ENCODE measurements at places on chromosomes 7 and 10.

DNA sequence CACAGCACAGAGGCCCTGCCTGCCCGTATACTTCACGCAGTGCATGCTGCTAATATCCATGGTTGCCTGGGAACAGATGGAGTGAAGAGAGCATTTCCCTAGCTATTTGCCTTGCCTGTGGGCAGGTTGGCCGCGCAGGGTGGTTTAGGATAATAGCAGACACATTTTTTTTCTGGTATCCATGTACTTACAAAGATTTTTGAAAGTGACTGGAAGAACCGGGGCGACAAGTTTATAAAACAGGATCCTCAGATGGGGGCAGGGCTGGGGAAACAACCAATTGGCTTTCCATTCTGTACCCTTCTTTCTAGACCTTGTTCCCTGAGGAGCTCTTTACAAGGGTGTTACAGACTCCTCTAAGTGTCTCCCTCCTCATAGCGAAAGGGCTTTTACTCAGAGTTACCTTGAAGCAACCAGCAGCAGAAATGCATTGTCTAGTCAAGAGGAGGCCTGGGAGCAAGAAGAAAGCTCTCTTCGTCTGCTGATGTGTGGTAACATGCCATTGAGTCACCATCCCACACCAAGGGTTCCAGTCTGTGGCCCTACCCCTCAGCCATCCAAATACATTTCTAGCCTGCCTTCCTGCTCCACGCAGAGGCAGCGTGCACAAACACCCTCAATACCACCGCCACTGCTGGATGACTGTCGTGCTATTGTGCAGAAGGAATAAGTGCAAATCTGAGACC, 31.5 kb downstream of the MTURN start:
- no peak for ATAC-seq

DNA sequence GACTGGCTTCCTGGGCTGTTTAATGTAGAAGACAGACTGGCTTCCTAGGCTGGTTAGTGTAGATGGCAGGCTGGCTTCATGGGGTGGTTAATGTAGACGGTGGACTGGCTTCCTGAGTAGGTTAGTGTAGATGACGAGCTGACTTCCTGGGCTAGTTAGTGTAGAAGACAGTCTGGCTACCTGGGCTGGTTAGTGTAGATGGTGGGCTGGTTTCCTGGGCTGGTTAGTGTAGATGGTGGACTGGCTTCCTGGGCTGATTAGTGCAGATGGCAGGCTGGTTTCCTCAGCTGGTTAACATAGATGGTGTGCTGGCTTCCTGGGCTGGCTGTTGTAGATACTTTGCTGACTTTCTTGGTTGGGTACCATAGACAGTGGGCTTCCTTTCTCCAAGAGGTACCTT, 122.9 kb upstream of the PPP2R2D start:
- no peak for ATAC-seq

- no peak for ATAC-seq
These were observed 221.0 kb downstream of the GLRX3 start for GRCh38 chr10:130357226-130357625.

- ATAC-seq = peak; percentile 57
These were observed 7.3 kb downstream of the MAFK start for GRCh38 chr7:1537535-1538412.

GRCh38 chr7:155796381-155797261, 15.6 kb downstream of the SHH start:
- peak; percentile 59 for ATAC-seq

DNA sequence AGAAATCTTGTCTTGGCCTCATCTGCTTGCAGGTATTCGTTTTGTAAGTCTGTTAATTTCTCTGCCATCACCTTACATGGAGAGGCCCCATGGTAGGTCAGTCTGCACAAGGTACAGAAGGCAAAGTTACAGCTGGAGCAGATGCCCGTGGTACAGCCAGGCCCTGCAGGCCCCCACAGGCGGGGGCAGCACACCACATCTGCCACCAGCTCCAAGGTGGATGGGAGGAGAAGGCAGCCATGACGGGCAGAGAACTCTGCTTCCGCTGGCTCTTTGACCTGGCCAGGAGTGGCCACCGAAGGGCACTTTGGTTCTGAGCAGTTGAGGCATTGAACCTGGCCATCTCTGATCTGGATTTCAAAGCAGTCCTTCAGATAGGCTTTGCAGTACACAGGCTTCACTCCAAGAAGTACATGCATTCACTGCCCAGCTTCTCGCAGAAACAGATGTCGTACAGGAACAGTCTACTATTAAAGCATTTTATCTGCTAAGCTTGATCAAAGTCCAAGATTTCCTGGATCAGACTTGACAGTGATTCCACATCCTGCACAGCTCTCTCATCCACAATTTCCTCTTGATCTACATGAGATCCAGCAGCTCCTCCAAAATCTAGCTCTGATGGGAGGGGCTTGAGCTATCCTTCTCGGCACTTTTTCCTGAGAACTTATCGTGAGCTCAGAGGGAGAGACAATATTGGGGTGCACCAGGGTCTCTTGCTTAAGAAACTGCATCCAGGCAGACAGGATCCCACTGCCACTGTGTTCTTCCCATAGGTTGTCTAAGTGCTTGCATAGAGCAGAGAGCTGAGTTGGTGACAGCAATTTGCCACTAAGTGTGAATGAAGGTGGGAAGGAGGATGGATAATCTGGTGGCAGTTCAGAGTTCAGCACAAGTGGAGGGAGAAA, 120.7 kb downstream of the TRRAP start:
- no peak for ATAC-seq

- ATAC-seq = peak; percentile 31
These were observed 98.9 kb downstream of the LRMDA start for GRCh38 chr10:75530299-75530698.

DNA sequence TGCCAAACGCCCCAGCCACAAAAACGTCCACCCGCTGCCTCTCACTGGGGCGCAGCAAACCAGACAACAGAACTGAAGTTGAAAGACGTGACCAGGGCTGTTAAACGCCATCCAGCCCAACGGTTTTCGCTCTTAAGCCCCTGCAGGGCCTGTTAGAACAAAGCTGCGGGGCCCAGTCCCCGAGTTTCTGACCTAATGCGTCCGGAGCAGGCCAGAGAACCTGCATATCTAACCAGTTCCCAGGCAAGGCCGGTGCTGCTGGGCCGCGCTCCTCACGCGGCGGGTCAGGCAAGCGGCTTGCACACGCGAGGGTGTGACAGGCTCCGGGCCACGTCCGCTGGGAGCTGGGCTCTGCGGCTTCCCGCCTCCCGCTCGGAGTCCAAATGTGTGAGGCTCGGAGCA, 87.0 kb downstream of the PTPRN2 start:
- no peak for ATAC-seq

DNA sequence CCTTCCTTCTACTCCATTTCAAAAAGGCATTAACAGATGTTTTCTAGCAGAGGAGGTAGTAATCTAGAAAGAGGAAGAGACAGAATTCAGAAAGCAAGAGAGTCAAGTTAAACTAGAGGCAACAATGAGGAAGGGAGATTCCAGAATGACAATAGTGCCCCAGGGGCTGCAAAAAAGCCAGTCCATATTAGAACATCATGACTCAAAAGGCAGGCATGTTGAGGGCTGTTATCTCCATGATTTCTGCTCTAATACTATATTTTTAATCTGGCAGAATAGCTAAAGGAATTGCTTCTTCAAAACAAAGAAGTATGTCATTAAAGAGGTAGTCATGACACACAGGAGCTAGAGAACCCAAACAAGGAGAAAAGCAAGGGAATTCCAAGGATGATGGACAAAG, 599.6 kb downstream of the INHBA start:
- no peak for ATAC-seq

- no peak for ATAC-seq
These were observed 30.4 kb downstream of the NRCAM start for GRCh38 chr7:108425714-108426275.

- no peak for ATAC-seq
These were observed 6.4 kb upstream of the PRKCQ start for GRCh38 chr10:6586501-6586900.

DNA sequence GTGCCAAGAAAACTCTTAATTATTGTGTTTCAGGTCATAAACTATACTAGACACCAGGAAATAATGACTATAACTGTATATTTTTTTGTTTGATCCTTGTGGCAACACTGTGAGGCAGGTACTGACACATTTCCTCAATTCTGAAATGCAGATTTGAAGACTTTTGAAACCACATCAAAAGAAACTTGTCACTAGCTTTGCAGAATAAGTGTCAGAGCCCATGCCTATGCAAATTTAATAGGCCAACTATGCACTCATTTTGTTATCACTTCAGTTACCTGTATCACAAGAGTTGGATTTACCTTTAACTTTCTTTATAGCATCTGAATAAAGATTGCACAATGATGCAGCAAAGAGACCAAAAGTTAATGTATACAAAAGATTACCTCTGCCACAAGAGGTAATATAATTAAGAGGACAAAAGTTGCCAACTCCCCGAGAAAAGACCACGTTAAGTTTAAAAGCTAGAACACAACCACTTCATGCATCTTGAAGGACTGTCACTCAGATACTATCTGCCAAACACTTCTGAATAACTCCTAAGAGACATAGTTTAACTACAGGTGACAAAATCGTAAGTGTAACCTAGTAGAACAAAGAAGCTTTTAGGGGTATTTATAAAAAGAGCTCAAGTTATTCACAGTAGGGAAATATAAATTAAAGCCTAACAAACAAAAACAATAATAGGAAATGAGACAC, 80.5 kb downstream of the ELAPOR2 start:
- ATAC-seq = no peak

- ATAC-seq = no peak
These were observed 281.0 kb upstream of the PTER start for GRCh38 chr10:16155834-16156233.

GRCh38 chr10:36476399-36476798, 649.0 kb upstream of the ANKRD30A start:
- no peak for ATAC-seq
